CD8-positive, alpha-beta T cell (primary cell): ENCODE measurements at places on chromosomes 6 and 20. TPM values are rescaled to one million over a fixed set of nuclear protein-coding genes. Genes with fewer than 3 reads are reported as not detected.

The TRIM38 gene
- total RNA-seq = 13.6 TPM

The ZNF311 gene
- not detected for total RNA-seq

DNA sequence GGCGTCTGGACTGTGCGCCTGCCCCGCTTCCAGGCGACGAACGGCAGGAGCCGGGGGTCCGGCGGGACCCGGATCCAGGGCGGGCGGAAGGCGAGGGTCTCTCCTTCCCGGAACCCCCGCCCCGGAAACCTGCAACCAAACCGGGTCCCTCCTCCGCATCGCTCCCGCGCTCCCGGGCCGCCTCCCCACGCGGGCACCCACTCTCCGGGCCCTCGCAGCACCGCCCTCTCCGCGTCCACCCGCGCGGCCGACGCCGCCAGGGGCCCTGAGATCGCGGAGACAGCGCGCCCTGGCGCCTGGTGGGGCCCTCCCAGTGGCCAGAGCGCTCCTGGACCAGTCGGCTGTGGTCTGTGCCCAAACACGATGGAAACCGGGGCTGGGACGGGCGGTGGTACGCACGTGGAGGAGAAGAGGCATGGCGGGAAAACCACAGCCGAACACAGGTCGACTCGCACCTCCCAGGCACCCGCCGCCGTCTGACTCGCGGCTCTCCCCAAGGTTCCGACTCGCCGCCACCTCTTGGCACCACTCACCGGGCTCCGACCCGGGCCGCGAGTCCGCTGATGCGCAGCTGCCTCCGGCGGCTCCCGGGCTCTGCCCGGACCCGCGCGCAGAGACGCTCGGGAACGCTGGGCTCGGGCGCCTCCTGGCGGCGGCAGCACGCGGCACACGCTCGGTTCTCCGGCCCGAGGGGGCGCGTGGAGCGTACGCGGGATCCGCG, 7.9 kb downstream of the NKX2-2 start:
- DNase-seq = peak; percentile 76

- DNase-seq = no peak
Measured at GRCh38 chr6:90351696-90352095, 55.1 kb upstream of the BACH2 start.

GRCh38 chr6:97292671-97293070, 9.7 kb upstream of the MMS22L start:
- no peak for DNase-seq

DNA sequence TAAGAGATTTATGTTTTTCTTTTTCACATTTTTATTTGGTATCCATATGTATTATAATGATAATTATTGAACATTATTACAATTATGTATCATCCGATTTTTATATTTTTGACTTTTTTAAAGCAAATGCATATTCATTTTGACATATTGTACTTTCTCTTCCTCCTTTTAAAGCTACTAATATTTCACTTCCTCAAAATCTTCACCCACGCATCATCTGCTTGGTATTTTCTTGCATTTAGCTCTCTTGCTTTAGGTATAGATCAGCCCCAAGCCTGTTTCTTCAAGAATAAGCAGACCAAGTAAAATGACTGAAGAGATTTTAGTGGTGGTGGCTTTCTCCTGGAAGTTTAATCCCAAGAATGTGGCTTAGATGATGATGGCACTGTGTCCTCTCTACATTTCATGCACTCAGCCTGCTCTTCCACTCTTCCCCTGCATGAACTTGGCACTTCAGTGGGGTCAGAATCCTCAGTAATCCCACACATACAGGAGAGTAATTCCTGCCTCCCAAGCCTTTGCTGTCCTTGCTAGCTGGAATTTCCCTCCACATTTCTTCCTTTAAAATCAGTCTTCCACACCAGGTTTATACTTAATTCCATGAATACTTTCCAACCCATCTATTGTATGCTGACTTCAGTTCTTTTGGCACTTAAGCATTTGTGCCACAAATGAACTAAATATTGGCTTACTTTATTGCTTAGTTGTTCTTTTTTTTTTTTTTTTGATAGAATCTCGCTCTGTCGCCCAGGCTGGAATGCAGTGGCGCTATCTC, 8.2 kb downstream of the NCOA7 start:
- DNase-seq = no peak

GRCh38 chr6:148242180-148242579, 100.5 kb upstream of the SASH1 start:
- DNase-seq = no peak

The FOXS1 gene
- total RNA-seq = not detected

GRCh38 chr6:159422041-159422984, 253.1 kb downstream of the FNDC1 start:
- DNase-seq = no peak

DNA sequence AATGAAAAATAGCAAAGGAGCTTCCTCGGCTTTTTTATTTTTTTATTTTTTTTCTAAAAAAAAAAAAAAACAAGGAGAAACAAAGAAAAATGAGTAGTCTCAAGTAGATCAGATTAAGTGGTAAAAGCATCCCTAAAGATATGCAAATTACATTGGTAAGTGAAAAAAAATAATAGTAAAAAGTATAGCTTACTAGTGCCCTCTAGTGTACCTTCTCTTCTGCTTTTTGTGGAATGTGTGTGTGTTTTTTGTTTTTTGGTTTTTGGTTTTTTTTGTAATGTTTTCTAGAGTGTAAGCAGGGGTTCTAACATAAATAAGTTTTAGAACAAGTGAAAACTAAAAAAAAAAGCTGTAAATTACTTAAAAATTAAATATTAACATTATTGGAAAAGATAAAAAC, 1062.0 kb downstream of the HACE1 start:
- no peak for DNase-seq

The HLA-DQA2 gene
- 0.22 TPM for total RNA-seq

- DNase-seq = peak; percentile 16
Measured at GRCh38 chr20:59148701-59149493, 14.7 kb upstream of the ZNF831 start.

DNA sequence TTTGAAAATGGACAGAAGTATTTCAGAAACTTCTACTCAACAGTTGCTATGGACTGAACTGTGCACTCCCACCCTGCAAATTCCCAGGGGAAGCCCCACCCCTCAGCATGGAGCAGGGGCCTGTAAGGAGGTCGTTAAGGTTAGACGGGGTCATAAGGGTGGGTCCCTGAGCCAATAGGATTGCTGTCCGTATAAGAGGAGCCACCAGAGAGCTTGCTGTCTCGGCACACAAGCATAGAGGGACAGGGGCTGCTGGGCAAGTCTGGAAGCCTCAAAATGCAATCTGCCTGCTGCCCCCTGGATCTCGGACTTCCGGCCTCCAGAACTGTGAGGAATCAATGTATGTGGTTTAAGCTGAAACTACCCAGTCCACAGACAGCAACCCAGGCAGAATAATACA, 37.4 kb upstream of the AFDN start:
- DNase-seq = no peak

- DNase-seq = no peak
Measured at GRCh38 chr6:28408076-28408802, 8.7 kb upstream of the ZSCAN12 start.

- DNase-seq = peak; percentile 23
Measured at GRCh38 chr20:10453241-10453640, 18.1 kb downstream of the SLX4IP start.

DNA sequence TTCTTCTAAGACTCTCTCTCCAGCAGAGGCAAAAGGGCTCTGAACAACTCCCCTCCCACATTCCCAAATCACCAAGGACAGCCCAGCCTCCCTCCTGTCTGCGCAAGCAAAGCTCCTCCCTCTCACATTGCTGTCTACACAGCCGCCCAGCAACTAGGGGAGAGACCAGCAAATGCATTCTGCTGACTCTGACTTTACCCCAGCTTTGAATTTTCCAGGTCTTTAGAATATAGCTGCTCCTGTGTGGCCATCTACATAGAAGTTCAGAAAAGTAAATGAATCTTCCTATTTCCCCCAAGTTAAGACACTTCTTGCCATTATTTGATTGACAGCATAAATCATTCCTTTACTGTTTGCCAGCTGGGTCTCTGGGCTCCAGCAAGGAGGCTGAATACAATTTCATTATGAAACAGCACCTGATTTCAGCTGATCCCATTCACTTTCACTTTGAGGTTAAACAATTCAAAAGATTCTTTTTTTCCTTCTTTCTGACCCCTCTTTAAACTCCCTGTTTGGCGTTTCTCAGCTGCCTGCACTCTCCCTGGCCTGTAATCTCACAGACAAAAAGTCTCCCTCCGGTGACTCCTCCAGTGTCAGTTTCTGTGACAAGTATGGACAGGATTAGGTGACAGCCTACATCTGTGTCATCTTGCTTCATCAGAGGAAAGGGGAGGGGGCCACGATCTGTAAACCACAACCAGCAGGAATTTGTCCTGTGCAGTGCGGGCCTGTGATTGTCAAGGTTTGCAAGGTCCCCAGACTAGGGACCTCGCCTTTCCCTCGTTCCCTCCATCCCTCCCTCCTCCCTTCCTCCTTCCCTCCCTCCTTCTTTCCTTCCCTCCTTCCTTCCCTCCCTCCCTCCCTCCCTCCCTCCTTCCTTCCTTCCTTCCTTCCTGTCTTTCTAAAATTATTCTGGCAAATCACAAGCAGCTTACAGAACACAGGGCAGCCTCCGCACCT, 205.6 kb upstream of the RIN2 start:
- no peak for DNase-seq

DNA sequence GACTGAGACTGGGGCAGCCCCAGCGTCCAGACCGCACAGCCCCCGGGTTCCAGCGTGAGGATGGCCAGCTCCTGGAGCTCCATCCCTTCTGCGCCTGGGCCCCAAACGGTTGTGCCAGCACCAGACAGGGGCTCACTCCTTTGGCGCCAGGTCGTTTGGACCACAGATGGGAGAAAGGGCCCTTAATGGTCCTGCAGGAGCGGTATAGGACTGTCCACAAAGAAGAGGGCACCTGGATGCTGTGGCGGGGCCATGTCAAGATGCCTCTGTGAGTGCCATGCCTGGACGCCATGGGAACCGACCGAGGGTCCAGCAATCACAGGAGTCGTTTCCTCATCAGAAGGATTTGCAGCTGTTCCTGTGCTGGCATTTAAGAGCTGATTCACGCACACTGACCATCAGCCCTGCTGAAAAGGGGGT, 82.7 kb downstream of the DLL1 start:
- DNase-seq = peak; percentile 42

GRCh38 chr6:118892355-118892991, 1.5 kb upstream of the ASF1A start:
- DNase-seq = peak; percentile 33

The HCRTR2 gene
- not detected for total RNA-seq

GRCh38 chr20:32451682-32452461, 93.7 kb downstream of the ASXL1 start:
- no peak for DNase-seq
